ENCODE measurements at places on chromosomes 12 and 14.

DNA sequence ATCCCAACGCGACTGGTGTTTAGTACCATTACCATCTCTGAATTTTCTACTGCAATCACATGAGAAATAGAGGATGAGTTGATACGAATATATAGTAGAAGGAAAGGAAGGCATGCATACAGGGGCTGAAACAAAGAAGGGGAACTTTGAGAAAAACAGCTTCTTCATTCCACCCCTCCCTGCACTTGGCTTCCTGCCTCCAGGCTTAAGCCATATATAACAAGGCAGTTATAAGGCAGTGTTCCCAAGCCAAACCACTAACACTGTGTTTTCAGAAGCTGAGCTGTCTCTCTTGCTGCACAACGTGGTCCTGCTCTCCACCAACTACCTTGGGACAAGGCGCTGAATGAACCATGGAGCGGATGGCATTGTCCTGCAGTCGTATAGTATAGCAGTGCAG is 11.0 kb downstream of the LETMD1 start:
- H3K36me3 ChIP-seq: peaks cover 54% of the 10 kb centered on the region
- no peak overlapping the region for H3K4me3 ChIP-seq
- no peaks in the 10 kb centered on the region for H3K27me3 ChIP-seq
- no peak for DNase-seq
- H3K27ac ChIP-seq: no peak overlapping the region
- H3K4me1 ChIP-seq: no peaks in the 10 kb centered on the region

DNA sequence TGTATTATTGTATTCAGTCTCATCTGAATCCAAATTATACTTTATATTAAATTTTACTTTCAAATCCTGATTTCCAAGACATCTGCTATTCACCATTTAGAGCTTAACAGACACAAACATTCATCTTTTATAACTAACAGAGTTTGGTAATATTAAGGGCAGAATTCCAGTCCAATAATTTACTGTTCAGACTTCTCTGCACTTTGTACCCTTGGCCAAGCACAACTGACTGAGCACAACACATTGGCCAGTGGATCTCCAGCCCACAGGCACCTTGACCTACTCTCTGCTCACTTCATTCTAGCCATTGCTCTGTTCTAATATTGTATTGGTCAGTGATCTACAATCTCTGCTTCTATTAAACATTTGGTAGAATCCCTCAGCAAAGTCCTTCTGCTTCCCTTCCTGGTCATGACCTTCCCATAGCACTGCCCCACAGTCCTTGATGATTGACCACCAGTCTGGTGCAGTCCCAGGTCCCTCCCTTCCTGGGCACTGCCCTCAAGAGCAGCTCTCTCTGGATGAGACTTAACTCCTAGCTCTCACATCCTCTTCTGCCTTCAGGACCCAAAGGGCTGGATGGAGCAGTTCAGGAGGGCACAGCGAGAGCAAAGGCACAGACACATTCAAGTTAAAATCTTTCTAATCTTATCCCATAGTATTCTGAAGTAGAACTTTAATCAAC is 97.7 kb upstream of the OVCH1 start:
- peaks cover 11% of the 10 kb centered on the region for H3K4me1 ChIP-seq
- no peak overlapping the region for H3K27ac ChIP-seq
- no peak for DNase-seq
- no peak overlapping the region for H3K4me3 ChIP-seq
- H3K36me3 ChIP-seq: no peaks in the 10 kb centered on the region
- no peaks in the 10 kb centered on the region for H3K27me3 ChIP-seq

GRCh38 chr12:42447371-42447786 is 121.4 kb downstream of the PPHLN1 start:
- peaks cover 15% of the 10 kb centered on the region for H3K4me1 ChIP-seq
- no peak for DNase-seq
- no peak overlapping the region for H3K4me3 ChIP-seq
- H3K36me3 ChIP-seq: peaks cover 9% of the 10 kb centered on the region
- H3K27ac ChIP-seq: no peak overlapping the region
- H3K27me3 ChIP-seq: no peaks in the 10 kb centered on the region

DNA sequence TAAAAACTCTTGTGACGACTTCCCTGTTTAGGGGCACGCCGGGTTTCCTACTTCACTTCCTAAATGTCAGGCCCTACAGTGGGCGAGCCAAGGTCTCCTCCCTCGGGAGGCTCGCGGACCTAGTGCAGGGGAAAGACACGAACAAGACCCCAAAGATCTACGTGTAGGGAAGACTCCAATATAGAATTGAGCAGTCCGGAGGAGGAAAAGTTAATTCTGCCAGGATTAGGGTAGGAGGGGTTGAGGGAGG is 564 bp downstream of the ATXN3 start:
- H3K4me3 ChIP-seq: peak overlapping the region; percentile 87
- H3K27me3 ChIP-seq: no peaks in the 10 kb centered on the region
- H3K36me3 ChIP-seq: no peaks in the 10 kb centered on the region
- peak overlapping the region; percentile 90 for H3K27ac ChIP-seq
- DNase-seq: peak; percentile 77

- H3K27me3 ChIP-seq: no peaks in the 10 kb centered on the region
- DNase-seq: peak; percentile 56
- H3K4me1 ChIP-seq: peaks cover 40% of the 10 kb centered on the region
- H3K4me3 ChIP-seq: no peak overlapping the region
- H3K27ac ChIP-seq: peak overlapping the region; percentile 26
Observed at GRCh38 chr12:123591702-123592481, 7.5 kb downstream of the TMED2 start.

DNA sequence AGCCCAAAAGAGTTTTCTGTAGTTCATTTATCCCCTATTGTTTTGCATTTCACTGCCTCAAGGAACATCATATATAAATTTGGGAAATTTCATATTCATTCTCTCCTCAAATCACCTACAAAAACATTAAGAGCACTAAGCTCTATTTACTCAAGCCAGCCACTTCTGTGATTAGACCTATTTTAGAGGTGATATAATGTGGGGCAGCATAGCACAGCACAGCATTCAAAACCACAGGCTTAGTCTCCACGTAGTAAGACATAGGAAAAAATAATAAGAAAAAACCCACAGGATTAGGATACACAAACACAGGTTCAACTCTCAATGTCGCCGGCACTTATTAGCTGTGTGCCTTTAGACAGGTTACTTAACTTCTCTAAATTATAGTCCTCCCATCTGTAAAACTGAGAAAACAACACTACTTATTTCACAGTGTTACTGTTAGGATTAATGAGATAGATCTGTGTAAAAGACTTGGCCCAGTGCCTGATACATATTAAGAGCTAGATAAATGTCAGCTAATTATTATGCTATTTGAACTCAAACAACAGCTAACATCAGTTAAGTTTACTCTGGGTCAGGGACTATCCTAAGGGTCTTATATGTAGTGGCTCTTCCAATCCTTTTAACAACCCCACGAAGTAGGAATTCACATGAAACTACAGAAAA is 20.3 kb downstream of the DCAF5 start:
- H3K27me3 ChIP-seq: no peaks in the 10 kb centered on the region
- H3K27ac ChIP-seq: peak overlapping the region; percentile 73
- no peaks in the 10 kb centered on the region for H3K36me3 ChIP-seq
- peak; percentile 26 for DNase-seq

DNA sequence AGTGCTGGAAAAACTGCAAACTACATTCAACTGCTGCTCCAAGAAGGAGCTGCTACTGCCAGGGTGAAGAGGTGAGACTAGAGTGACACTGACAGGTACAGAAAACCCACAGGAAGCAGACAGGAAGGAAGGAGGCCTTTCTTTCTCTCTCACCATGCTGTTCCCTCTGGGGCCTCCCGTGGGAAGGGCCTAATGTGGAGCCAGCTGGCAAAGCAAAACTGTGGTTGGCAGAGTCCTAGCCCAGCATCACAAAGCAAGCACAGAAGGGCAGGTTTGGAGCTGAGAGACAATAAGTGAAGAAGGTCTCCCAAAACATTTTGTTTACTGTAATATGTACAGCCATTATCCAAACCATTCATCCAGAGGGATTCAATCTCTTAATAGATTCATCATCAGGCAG is 122.5 kb upstream of the MAX start:
- H3K27me3 ChIP-seq: no peaks in the 10 kb centered on the region
- peaks cover 39% of the 10 kb centered on the region for H3K4me1 ChIP-seq
- H3K4me3 ChIP-seq: no peak overlapping the region
- H3K27ac ChIP-seq: no peak overlapping the region
- H3K36me3 ChIP-seq: no peaks in the 10 kb centered on the region

All from GM23248 (cell line).